CD4-positive, alpha-beta T cell treated with Interleukin-12 subunit alpha and Interleukin-12 subunit beta, for 1 hour (primary cell): ENCODE measurements at places on chromosomes 12 and 14.
A peak's percentile ranks its signal among the peaks of the same experiment; 100 is the strongest.

DNA sequence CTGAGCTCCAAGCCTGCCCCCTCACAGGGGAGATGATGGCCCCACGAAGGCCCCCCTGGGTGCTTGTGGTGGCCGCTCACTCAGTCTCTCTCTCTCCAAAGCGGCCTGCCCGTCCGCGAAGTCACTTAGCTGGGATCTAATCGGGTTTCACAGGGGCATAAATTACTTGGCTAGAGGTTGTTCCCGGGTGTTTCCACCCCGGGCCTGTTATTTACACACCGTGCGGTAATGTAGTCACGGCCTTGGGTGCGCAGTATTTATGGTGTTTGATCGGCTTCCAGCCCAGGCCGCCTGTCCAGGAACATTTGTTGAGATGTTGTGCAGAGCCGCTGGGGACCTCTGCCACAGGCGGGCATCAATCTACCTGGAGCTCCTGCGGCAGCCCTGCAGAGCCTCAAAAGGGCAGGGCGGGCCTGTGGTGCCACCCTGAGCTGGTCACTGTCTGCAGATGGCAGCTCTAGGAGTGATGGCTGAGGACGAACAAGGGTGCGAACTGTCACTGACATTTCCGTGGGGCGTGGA is 91.2 kb downstream of the KIF26A start:
- no peak for DNase-seq

GRCh38 chr12:91053951-91054715 is 3.7 kb downstream of the KERA start:
- DNase-seq: no peak

DNA sequence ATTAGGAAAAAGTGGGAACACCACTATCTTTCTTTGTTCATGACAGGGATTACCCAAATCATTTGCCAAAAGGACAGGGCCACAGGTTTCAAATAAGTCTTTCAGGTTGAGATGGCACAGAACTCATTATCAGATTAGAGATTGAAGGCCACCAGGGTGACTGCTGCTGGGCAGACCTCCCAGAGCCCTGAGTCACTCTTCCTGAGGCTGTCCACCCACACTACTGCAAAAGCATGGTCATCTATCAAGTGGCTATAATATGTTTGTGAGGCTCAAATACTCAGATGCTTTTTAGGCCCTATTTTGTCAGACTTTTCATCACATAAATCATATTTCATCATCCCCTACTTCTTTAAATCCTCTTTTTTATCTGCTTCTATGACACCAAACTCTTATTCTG is 155.3 kb upstream of the CCDC196 start:
- no peak for DNase-seq

GRCh38 chr12:13046964-13047363 is 2.8 kb downstream of the FAM234B start:
- DNase-seq: no peak

DNA sequence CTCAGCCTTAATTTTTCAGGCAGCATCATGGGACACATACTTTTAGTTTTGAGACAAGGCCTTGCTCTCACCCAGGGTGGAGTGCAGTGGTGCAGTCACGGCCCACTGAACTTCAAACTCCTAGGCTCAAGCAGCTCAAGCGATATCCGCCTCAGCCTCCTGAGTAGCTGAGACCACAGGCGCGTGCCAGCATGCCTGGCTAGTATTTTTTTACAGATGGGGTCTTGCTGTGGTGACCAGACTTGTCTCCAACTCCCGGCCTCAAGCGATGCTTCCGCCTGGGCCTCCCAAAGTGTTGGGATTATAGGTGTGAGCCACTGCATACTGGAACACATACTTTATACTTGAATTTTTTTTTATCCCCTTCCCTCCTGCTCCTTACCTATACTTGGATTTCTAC is 2.8 kb downstream of the RDH5 start:
- DNase-seq: no peak

GRCh38 chr12:25992026-25992782 is 33.7 kb downstream of the RASSF8 start:
- DNase-seq: no peak

- no peak for DNase-seq
These were observed 292.6 kb upstream of the CAND1 start for GRCh38 chr12:66976526-66976925.

GRCh38 chr14:56555921-56556570 is 23.6 kb upstream of the TMEM260 start:
- peak; percentile 5 for DNase-seq
